ENCODE measurements at places on chromosomes 6 and 20. TPM values are rescaled to one million over a fixed set of nuclear protein-coding genes. Genes with fewer than 3 reads are reported as not detected.

DNA sequence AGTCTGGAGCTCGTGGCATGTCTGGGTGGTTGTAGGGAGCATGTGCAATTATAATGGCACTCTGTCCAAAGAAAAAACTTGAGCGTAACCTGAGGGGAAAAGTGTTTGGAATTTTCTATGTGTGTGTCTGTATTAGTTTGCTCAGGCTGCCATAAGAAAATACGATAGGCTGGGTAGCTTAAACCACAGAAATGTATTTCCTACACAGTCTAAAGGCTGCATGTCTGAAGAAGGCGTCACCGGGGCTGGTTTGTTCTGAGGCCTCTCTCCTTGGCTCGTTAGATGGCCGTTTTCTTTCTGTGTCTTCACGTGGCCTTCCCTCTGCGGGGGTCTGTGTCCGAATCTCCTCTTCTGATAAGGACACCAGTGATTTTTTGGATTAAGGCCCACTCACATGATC is 59.0 kb downstream of the IGF2R start:
- no peak for DNase-seq

GRCh38 chr6:86477500-86478148 is 459.7 kb upstream of the HTR1E start:
- DNase-seq, result no peak

- no peak for DNase-seq
Observed at GRCh38 chr6:167119670-167120582, 3.0 kb upstream of the CCR6 start.

- DNase-seq, result no peak
Observed at GRCh38 chr20:3134151-3134550, 25.5 kb downstream of the FASTKD5 start.

Gene POU3F2
- total RNA-seq, result 27.4 TPM

Gene DNMT3B
- total RNA-seq, result 9.3 TPM

Gene MYB
- total RNA-seq, result 9.0 TPM

Measured in cerebellum (tissue), 4 donors.